ENCODE measurements at places on chromosomes 3 and 15.

DNA sequence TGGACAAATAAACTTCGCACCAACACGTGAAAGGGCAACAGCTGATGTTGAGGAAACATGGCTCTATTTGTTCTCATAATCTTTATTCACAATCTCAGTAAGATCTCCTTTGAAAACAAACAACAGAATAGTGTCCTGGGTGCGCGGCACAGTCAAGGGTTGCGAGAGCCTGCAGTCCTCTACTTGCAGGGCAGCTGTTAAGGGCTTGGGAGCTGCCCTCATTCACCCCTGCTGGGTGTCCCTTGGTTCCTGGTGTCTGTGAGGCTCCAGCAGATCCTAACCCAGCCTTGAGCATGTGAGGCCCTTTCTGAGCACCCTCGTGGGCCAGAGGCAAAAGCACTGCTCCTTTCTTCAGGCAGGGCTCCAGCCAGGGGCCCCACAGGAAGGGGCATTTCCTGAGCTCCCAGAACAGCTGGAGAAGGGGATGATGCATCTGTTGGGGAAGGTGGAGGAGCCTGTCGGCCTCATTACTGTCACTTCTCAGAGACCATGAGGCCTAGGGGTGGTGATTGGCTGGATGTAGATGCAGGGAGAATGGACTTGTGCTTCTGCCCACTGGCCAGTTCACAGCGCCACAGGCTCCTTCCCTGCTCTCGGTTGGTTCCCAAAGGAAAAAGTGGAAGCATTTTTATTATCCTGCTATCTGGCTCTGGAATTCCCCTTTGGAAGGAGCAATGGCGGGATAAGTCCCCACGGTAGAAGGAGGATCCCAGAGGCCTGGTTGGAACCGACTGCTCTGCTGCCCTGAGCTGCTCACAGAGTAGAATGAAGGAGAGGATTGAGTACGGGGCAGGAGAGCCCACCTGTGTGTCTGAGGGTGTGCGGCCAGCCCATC lies 51.9 kb upstream of the KLF13 start:
- no peak for DNase-seq

GRCh38 chr3:188227442-188227841 lies 73.5 kb downstream of the LPP start:
- DNase-seq: no peak

DNA sequence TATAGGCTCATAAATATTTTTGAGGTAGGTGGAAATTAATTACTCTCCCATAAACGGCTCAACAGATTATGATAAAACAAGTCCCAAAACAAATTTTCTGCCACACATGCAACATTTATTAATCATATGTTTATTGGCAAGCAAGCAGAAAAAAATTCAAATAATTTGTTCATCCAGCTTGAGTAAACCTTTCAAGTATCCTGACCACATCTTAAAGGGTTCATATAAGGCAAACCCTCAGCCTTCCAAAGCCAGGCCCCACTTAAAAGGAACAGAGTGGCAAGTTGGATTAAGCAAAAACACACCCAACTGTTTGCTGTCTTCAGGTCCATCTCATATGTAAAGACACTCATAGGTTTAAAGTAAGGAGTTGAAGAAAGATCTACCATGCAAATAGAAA lies 1042.3 kb downstream of the DIPK2A start:
- DNase-seq: no peak

- DNase-seq: no peak
Measured at GRCh38 chr15:26561896-26562295, 211.0 kb downstream of the GABRB3 start.

- no peak for DNase-seq
Measured at GRCh38 chr15:45143946-45144345, 14.2 kb downstream of the DUOX1 start.

- no peak for DNase-seq
Measured at GRCh38 chr3:21274079-21274571, 476.9 kb downstream of the ZNF385D start.

GRCh38 chr3:126758882-126759281 lies 54.8 kb downstream of the CHCHD6 start:
- DNase-seq: no peak

GRCh38 chr3:172057624-172058327 lies 18.4 kb downstream of the FNDC3B start:
- no peak for DNase-seq

GRCh38 chr3:105365081-105365390 lies 1.7 kb upstream of the ALCAM start:
- DNase-seq: no peak

DNA sequence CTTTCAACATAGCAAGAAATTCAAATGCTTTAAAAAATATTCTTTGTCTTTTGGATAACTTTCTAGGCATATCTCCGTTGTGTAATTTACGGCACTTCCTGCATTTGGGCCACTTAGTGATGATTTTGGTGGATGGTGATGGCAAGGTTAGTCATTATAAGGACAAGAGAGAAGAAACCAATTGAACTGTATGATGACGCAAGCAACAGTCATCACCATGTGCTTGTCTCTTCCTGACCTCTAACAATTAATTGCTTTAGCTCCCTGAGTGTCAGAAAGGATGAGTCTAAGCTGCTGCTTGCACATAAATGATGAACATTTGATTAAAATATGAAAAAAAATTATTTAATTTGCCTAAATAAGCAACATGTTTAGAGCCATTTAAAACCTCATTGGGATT lies 11.3 kb upstream of the P2RY12 start:
- DNase-seq: no peak

GRCh38 chr3:102189956-102190723 lies 244.7 kb upstream of the ZPLD1 start:
- no peak for DNase-seq

- no peak for DNase-seq
Measured at GRCh38 chr3:128294999-128295468, 141.8 kb downstream of the EEFSEC start.

DNA sequence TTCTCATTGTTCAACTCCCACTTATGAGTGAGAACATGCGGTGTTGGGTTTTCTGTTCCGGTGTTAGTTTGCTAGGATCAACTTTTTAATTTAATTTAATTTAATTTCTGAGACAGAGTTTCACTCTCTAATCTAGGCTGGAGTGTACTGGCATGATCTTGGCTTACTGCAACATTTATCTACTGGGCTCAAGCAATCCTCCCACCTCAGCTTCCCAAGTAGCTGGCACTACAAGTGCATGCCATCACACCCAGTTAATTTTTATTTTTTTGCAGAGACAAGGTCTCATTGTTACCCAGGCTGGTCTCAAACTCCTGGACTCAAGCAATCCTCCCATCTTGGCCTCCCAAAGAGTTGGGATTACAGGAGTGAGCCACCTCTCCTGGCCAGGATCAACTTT lies 82.7 kb downstream of the GPR156 start:
- no peak for DNase-seq

GRCh38 chr3:61227799-61228198 lies 23.5 kb downstream of the FHIT start:
- no peak for DNase-seq

GRCh38 chr3:194775731-194776130 lies 90.0 kb downstream of the FAM43A start:
- no peak for DNase-seq

DNA sequence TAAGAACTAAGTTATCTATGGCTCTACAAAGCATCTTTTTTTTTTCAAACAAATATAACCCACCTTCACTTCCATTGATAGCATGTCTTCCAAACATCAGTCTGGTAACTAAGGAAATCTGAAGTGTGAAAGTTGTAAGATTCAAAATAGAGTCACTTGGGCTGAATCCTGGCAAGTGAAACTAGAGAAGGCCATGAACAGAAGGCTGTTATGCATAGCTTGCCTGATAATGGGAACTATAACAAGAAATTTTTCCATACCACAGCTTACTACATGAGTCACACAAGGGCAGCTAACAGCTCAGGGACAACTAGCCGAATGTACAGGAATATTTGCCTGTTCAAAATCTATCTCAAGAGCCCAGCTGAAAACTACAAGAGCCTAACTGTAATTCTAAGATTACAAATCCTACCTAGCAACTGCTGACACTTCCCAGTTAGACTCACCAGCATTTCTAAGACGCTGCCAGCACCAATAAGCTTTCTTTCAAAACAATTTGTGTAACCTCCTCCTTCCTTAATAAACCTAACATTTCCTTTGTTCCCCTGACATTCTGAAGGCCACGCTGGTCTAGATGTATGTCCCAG lies 1066.5 kb downstream of the PLOD2 start:
- DNase-seq: no peak

- no peak for DNase-seq
Measured at GRCh38 chr3:124033360-124034015, 41.6 kb upstream of the ROPN1 start.

DNA sequence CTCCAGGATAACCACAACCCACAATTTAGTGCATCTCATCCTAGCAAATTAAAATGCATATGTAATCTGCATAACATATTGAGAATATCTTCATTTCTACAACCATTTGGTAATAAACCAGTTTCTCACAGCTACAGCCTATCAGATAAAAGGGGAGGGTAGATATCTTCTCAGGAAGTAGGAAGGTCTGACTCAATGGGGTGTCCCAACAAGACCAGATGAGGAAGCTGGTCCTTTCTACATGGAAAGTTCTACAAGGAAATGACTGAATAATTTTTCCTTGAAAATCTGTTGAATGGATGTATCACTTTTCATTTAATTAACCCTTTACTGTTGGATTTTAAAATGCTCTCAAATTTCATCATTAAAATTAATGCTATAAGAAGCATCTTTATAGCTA lies 17.4 kb upstream of the TMPRSS7 start:
- DNase-seq: no peak

- DNase-seq: no peak
Measured at GRCh38 chr3:37993067-37993455, 2.5 kb downstream of the VILL start.

DNA sequence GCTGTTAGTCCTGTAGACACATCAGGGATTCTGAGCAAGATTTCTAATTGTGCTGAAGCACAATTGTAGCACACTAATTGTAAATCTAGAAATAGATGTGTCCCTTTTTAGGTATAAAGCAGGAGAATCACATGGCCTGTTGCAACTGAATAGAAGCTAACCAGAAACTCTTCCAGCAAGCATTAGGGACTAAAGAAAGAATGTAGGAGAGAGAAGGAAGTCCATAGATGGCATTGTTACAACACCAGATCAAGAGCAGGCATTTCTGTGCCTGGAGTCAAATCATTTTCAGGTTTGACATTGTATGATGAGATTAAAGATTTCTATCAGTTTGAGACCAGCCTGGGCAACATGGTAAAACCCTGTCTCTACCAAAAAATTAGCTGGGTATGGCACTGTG lies 27.4 kb downstream of the CALML4 start:
- no peak for DNase-seq

Measured in stimulated activated CD4-positive, alpha-beta T cell treated with anti-CD3 and anti-CD28 coated beads, Interleukin-1b, Interleukin-23, amount 100 ng/mL, for 1 hour (primary cell).